Posterior cingulate gyrus (tissue), 11 donors: ENCODE measurements at places on chromosomes 1 and 21.

GRCh38 chr1:208059409-208060001 is 148.6 kb upstream of the CD34 start:
- no peak for DNase-seq

DNA sequence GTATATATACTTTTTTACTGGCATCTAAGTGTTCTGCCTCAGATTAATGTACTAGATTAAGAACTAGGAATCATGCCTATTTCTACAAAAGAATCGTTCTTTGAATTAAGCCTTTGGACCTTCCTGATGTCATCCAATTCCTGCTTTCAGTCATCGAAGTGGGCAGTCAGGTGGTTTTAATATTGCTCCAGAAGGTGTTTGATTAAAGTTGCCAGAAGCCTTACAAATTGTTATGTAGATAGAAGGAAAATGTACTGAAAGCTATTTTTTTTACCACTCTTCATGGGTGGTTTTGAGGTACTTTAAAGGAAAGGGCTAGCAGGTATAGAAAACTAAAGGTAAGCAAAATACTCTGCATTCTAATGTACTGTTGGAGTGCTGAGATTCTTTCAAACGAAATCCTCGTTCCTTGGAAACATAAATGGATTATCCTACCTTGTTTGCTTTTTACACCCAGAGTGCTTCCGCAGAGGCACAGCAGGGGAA is 716 bp downstream of the CTBS start:
- no peak for DNase-seq

DNA sequence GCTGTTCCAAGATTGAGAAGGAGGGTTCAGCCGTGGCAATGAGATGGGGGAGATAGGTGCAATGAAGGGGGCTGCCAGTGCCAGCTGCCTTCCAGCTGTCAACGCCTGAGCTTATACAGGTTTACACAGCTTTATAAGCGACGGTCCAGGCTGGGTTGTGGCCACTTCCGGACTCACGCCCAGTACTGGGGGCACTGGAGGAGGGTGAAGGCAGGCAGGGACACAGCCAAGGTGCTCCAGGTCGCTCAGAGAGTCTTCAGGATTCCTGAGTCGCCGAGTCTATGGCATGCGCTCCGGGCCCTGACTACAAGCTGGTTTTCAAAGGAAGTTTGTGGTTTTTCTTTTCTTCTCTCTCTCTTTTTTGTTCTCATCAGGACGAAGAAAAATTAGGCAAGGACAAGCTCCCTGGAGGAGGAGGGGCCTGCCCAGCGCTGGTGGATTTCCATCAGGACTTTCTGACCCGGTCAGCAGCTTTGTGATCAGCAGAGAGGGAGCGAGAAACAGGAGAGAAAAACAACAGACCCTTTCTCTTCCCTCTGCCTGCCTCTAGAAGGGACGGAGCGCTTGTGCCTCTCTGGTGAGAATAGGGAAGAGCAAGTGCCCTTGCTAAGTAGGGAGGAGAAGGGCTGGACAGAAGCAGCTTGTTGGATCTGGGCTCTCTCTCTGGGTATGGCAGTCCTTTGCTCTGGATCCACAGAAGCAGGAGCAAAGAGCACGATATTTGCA is at the start of gene MINDY1:
TSS of gene MINDY1 (minus strand) at position 576 of the 726 bp plus-strand sequence. CDS start 4,285 bp downstream, outside the sequence.
- peak; percentile 74 for DNase-seq

DNA sequence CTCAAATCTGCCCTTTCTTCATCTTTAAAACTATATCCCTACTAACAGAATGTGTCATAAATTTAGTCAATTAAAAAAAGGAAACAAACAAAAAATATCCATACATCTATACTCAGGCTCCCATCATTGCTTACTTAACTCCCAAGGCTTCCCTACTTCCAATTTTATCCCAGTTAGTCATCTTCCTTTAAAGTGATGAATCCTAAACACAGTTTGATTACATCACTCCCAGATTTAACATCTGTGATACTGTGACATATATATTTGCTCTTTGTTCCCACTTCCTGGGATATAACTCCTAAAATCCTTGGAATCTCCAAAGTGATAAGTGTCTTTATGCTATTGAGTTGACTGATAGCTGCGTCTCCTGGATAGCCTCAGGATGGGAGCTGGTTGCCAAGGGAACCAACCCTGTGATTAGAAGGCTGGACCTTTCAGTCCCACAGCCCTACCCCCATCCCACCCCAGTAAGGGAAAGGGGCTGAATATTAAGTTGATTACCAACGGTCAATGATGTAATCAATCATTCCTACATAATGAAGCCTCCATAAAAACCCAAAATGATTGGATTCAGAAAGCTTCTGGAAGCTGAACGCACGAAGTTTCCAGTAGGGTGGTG is 21.6 kb downstream of the GLMN start:
- DNase-seq: no peak

GRCh38 chr1:41515131-41515678 is 30.7 kb upstream of the EDN2 start:
- DNase-seq: peak; percentile 96

GRCh38 chr1:225777058-225777582 is 506 bp upstream of the SRP9 start:
- no peak for DNase-seq
